ENCODE measurements at places on chromosomes 4 and X. TPM values are rescaled to one million over a fixed set of nuclear protein-coding genes. Genes with fewer than 3 reads are reported as not detected.

- DNase-seq, result no peak
These were observed 103.5 kb upstream of the STOX2 start for GRCh38 chr4:183801457-183802165.

The CDKL2 gene
- not detected for total RNA-seq

- no peak for DNase-seq
These were observed 440.7 kb downstream of the IL15 start for GRCh38 chr4:142077048-142077447.

DNA sequence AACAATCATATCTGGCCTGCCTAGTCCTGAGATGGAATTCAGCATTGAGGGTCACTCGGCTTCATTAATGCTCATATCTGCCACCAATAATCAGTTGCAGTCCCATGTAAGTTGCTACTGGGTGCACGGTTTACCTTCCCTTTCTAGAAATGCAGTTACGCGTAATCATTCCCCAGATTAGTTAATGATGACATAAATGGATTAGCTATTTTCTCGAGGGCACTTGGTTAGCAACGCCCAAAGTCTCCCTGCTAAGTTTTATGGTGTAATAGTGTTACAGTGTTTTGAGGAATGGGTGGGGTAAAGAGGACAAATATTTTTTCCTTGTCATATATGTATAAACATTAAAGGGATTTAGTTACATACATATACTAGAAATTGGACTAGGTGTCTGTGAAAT is 118.8 kb downstream of the MID1 start:
- DNase-seq, result no peak

The SFRP2 gene
- total RNA-seq, result 0.59 TPM

GRCh38 chr4:64305565-64306254 is 103.5 kb downstream of the TECRL start:
- DNase-seq, result no peak

The PPP2R2C gene
- 0.56 TPM for total RNA-seq

- DNase-seq, result no peak
These were observed 454.9 kb downstream of the CCSER1 start for GRCh38 chr4:90582087-90582486.

GRCh38 chr4:26892480-26893150 is 32.0 kb downstream of the STIM2 start:
- no peak for DNase-seq

The PDZD4 gene
- 0.61 TPM for total RNA-seq

DNA sequence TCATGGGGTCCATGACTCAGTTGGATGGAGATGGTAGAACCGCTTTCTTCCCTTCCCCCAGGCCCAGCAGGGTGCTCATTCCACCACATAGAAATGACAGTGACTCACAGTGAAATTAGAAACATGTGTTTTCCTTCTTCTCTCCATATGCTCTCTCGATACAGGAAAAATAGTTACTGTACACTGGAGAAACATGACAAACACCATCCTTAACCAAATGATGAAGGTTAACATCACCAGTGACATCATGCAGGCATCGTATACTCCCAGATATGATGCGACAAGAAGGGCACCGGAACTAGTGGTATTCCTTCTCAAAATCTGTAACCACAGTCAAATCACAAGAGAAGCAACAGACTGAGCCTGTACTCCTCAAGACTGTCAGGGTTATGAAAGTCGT is 11.7 kb upstream of the RAB40A start:
- DNase-seq, result no peak

The S100P gene
- not detected for total RNA-seq

Data from gastrocnemius medialis (tissue), 4 donors.